ENCODE measurements at places on chromosomes 7 and 10. TPM values are rescaled to one million over a fixed set of nuclear protein-coding genes. Genes with fewer than 3 reads are reported as not detected.

- no peak overlapping the region for H3K27ac ChIP-seq
- H3K4me1 ChIP-seq = peaks cover 7% of the 10 kb centered on the region
- H3K27me3 ChIP-seq = no peaks in the 10 kb centered on the region
- H3K4me3 ChIP-seq = no peak overlapping the region
- DNase-seq = no peak
- H3K36me3 ChIP-seq = no peaks in the 10 kb centered on the region
Observed at GRCh38 chr10:24650669-24651391, 72.9 kb downstream of the ARHGAP21 start.

DNA sequence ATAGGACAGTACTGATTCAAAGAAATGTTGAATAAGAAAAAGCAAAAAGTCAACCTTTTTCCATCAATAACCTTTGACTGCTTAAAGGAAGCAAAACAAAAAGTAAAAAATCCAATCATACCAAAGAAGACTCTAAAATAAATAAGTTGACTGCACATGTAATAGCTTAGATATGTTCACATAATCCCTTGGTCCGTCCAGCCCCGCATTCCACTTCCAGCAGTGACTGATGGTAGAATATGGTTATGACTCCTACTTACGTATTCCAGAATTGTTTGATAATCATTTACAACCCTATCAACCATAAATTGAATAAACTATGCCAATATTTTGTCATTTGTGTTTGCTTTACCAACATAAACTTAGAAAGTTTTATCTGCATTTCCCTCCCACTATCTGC lies 77.9 kb downstream of the CTNNA3 start:
- H3K4me1 ChIP-seq = peaks cover 6% of the 10 kb centered on the region
- no peak overlapping the region for H3K4me3 ChIP-seq
- peaks cover 3% of the 10 kb centered on the region for H3K27me3 ChIP-seq

GRCh38 chr10:119206603-119207365 lies 587 bp upstream of the GRK5 start:
- H3K4me1 ChIP-seq = peaks cover 43% of the 10 kb centered on the region
- H3K36me3 ChIP-seq = no peaks in the 10 kb centered on the region
- no peaks in the 10 kb centered on the region for H3K27me3 ChIP-seq
- H3K4me3 ChIP-seq = peak overlapping the region; percentile 66

Gene SLC29A4
- 6.7 TPM for total RNA-seq

Gene CNTNAP2
- total RNA-seq = 1.8 TPM

- no peaks in the 10 kb centered on the region for H3K27me3 ChIP-seq
- no peak overlapping the region for H3K4me3 ChIP-seq
- no peak overlapping the region for H3K27ac ChIP-seq
- H3K36me3 ChIP-seq = no peaks in the 10 kb centered on the region
Observed at GRCh38 chr10:103576862-103577261, 83.4 kb downstream of the NEURL1 start.

DNA sequence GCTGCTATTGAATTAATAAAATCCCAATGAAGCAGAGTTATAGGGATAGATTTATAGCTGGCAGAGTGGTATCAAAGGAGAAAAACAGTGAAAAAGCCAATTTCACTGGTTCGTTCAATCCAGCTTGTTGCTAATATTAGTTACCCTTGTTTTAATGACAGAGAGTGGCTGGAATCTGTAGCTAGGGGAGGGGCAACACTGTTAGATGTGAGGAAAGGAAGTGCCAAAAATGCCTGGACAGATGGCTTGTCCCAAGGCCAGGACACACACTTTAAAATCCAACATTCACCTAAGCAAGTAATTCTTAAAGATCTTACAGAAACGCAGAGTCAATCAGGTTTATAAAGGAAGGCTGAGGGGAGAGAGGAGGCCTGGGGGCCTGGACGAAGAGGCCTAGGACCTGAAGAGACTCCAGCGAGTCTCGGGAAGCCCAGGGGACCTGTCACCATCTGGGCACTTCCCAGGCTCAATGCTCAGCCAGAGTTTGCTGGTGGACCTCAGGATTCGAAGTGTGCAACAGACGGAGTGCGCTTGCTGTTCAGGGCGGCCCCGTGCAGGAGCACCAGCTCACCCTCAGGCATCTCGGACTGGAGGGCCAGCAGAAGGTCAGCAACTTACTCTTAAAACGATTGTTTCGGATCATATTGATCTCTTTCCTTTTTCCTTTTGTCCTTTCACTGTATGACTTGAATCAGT lies 36.7 kb downstream of the TMEM248 start:
- H3K27me3 ChIP-seq = no peaks in the 10 kb centered on the region
- peaks cover 6% of the 10 kb centered on the region for H3K4me1 ChIP-seq
- H3K27ac ChIP-seq = no peak overlapping the region
- no peak overlapping the region for H3K4me3 ChIP-seq

GRCh38 chr10:52956461-52956860 lies 183.9 kb upstream of the MBL2 start:
- H3K27ac ChIP-seq = peak overlapping the region; percentile 72
- H3K36me3 ChIP-seq = no peaks in the 10 kb centered on the region
- DNase-seq = peak; percentile 100
- peak overlapping the region; percentile 6 for H3K4me3 ChIP-seq
- peaks cover 44% of the 10 kb centered on the region for H3K4me1 ChIP-seq
- no peaks in the 10 kb centered on the region for H3K27me3 ChIP-seq

Measured in PC-3 (cell line).